ENCODE measurements at places on chromosomes 5 and 9.

GRCh38 chr9:2411459-2412215 lies 209.9 kb upstream of the VLDLR start:
- no peak for DNase-seq

DNA sequence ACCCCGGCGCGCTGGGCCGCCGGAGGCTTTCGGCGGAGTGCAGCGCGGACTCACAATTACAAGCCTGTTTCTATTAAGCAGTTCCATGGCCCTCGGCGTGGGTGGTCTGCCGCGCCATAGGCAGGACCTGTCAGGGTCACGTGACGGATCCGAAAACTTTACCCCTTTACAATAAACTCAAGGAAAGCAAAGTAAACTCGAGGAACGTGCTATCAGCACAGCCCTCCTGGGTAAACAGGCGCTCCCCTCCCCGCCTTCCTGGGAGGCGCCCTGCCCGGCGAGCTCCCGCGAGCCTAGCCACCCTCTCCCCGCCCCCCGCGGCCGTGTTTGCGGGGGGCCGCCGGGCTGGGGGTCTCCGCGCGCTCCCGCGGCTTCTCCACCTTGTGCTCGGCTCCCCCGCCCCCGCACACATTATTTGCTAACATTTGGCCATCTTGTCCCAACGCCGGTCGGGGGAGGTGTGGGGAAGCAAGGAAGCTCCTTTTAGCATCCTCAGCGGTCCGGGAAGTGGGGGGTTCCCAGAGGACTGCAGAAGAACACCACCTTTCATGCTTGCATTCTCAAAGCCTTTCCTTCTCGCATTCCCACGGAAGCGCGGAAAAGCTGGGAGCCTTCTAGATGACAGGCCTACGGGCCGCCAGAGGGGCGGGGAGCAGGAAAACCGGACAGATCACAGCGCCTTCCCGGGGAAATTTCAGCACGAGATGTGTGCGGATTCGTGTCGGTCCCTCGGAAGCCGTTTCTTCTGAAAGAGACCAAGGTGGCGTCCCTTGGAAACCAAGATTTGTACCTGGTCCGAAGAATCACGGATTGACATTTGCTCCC lies at the start of gene PTCH1:
PTCH1 (minus strand) TSS at position 238 of the 825 bp plus-strand sequence.
- no peak for DNase-seq

DNA sequence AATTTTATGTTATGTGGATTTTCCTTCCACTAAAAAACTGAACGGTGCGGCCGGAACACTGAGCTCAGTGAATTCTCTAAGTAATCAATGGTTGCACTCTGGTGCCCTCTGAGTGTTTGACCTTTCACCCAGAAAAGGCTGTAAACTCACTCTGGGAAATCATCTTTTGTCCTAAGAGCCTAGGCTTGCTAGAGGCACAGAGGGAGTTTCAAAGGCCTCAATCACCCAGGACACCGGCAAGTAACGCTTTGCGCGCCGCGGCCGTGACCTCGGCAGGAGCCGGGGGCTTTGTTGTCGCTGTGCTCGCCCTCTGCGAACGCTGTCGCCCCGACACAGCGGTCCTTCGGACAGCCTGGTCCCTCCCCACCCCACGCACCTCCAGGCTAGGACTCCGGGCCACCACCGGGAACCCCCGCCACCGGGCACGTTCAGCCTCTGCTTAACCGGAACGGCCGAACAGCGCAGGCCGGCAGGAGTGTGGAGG lies 703 bp downstream of the ISCA1 start:
- DNase-seq, result no peak

DNA sequence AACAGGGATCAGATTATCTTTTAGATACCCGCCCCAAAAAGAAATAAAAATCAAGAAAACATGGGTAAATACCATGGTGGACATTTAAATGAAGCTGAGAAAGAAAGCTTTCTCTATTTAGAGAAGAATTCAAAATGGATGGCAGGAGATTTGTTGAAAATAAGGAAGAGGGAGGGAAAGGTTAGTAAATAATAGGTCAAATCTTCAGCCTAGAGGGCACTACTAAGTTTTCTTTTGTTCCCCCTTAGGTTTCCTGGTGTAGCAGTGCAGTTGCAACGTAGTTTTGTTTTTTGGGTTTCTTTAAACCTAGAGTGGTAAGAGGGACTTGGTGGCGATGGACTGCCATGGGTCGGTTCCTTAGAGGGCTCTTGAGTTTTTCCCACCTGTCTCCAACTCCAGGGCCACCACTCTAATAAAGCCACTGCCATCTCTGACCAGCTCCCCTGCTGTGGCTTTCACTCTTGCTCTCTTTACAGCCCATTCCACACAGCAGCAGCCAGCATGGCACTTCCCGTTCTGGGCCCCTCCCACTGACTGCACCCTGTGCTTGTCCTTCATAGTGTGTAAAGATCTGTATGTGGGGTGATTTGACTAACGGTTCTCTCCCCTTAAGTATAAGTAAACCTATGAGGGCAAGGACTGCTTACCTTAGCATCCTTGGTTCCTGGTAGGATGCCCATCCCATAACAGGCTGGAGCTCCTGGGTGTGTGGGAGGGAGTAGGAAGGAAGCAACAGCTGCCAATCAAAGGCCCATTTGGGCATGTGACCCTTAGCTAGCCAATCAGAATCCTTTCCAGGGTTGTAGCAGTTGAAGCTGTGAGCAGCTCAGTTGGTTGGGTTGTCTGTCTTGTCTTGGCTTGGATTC lies 118.3 kb downstream of the SLC1A3 start:
- DNase-seq, result no peak

- no peak for DNase-seq
Measured at GRCh38 chr9:134153450-134153849, 10.9 kb downstream of the RNU6ATAC start.

GRCh38 chr5:159909126-159909525 lies 7.2 kb upstream of the ADRA1B start:
- DNase-seq, result no peak

GRCh38 chr5:1974501-1975405 lies 92.0 kb upstream of the IRX4 start:
- DNase-seq, result no peak

Measured in HFF-Myc (cell line).